Renal cortical epithelial cell (primary cell): ENCODE measurements at places on chromosomes 6 and 20. TPM values are rescaled to one million over a fixed set of nuclear protein-coding genes. Genes with fewer than 3 reads are reported as not detected.

LY6G6D gene
- not detected in 2 replicates for total RNA-seq

DNA sequence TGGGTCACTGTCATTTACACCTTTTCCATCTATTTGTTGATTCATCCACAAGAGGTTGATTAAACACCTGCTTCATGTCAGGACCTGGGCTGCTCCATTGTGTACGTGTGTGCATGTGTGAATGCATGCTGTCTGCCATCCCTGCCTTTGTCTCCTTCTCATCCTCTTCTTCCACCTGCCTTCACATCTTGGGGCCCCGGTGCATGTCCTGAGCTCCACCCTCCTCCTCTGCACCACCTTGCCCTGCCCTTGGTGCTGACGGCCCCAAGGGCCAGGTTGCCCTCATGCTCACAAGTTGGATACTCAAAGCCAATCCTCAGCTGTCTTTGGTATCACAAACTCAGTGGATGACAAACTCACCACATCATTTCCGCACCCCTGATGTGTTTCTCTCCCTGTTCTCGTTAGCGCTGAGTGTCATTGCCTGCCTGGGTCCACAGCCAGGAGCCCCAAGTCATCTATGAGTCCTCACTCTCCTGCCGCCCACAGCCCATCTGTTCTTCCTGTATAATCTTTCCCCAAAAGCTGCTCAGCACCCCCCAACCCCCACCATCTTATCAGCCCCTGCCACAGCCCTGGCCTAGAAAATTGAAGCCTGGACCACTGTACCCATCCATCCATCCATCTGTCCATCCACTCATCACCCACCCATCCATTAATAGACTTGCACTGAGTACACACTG is 85.0 kb downstream of the SRC start:
- DNase-seq = no peak

DNA sequence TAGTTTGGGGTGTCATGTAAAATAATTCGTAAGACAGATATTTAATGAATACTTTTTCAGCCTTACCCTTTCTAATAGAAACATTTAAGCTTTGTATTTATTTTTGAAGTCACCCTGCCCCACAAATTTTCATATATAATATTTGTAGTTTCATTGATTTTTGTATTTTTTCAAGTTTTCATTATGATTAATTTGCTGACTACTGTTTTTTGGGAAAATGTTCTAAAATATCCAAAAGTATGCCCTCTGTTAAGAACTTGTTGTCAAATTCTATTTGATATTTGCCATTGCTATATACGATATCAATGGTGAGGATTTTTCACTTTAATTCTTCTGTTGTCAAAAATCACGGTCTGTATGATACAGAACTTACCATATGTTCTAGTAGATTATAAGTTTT is 793.9 kb upstream of the CITED2 start:
- DNase-seq = no peak

DNA sequence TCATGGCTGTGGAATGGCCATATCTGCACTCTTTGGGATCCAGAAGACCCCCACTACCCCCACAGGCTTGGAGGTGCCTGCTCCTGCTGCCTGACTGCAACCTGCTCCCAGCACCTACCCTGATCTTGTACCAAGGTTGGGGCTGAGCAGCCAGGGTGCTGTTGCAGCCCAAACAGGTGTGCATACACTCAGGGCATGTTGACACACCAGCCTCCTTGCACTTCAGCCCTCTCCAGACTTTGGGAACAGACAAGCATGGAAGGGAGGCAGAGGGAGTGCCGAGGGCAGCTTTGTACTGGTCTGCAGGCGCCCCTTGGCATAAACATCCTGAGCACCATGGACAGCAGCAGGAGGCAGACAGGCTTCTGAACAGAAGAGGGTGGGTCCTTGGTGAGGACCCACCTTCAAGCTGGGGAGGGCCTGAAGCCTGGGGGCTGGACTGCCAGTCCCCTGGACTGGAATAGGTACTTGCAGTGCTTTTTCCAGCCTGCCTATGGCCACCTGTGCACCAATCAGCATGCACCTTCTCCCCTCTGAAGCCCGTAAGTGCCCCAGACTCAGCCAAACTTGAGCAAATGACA is 1675.8 kb downstream of the HACE1 start:
- no peak for DNase-seq

DNA sequence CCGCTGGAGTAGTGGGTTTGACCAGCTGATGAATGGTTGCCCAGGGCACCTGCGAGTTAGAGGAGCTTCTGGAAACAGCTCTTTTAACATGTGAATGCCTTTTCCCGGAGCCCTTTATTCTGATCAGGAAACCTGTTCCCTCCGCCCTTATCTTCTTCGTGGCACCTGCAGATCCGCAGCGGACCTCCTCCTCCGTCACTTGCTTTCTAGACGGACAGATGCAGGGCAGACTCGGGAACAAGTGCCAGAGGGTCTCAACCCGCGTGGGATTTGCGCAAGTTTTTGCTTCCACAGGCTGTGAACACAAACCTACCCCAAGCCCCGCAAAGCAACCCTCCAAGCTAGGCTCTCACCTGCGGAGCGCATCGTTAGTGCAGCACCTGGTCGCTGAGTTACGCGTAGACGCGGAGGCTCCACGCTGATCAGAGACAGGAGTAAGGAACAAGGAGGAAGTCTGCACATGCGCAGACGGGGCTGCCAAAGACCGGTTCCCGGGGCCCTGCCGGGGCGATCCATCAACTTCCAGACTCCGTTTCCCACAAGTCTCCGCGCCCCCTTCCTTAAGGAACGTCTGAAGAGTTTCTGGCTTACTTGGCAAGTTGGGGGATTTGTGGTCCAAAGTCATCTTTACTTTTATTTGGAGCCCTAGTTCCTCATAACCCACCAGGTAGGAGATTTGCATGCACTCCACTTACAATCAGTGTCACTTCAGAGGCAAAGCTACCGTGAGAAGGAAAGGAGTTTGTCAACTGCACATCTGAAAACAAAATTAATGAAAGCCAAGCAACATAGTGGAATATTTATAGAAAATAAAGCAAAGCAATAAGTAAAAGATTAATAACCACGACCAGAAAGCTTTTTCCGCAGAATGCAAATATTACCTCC is 52.7 kb upstream of the ELMO2 start:
- DNase-seq = peak; percentile 31

DNA sequence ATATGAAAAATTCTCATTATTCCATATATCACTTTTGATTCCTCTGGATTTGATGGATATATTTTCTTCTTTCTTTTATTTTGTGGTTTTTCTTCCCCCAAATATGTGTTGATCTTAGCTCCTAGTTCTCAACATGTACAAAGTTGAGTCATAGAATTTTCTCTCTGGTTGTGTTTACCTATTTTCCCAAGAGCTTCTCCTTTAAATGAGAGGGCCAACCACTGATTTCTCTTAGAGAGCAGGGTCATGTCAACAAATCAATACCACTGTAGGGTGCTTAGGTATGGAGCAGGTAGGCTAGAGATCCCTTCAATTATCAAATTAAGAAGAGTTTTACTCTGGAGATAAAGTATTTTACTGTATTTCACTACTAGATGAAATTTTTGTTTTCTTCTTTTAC is 145.7 kb downstream of the BMP5 start:
- DNase-seq = peak; percentile 50

GRCh38 chr6:166167801-166168615 is at the start of gene TBXT:
TBXT (minus strand) TSS chr6:166167851; CDS start chr6:166167591, 260 bp downstream.
- DNase-seq = no peak

ADGRF4 gene
- 0.10 and 5.2 TPM in 2 replicates for total RNA-seq

DNA sequence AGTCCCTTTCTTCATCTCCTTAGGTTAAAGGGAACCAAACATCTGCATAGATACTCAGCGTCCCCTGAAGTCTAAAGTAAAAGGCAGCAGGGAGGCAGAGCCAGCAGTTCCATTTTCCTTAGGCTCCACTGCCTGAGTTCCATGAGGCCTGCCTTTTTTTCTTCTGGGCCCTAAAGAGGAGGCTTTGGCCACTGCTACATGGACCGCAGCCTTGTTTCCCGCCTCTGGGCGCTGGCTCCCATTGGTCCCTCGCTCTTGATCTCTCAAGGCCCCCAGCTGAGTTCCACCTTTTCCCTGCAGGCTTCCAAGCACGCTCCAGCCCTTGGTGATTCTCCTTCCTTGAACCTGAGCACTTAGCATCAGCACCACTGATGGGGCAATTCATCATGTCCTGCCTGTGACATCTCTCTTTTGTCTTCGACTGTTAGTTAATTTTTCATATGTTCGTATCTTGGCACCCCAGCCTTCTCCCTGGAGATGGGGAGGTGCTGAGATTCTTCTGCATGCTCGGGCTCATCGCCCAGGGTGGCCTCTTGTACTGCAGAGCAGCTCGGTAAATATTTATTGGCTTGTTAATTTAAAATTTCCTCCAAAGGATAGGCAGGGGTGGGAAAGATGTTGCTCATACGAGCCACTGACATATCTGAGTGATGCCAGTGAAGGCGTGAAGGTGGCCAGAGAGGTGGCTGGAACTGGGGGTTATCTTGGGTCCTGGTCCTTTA is 3.4 kb downstream of the MLN start:
- DNase-seq = no peak

GRCh38 chr6:169370054-169370453 is 116.4 kb upstream of the THBS2 start:
- DNase-seq = no peak

NUP43 gene
- total RNA-seq = 18.9 and 29.3 TPM in 2 replicates

DNA sequence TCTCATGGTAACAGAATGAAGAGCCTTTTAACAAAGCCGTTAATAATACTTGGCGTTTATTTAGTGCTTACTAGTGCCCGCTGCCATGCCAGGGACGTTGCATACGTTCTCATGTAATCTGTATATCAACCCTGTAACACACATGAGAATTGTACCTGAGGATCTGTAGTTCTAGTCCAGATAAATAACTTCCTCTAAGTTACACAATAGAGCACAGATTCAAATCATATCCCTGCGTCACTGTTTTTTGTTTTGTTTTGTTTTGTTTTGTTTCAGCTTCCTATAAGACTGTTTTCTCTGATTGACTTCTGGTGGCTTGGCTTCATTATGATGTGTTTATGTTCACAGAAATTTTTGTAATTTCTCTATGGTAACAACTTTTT is 553 bp downstream of the ZSCAN16 start:
- DNase-seq = no peak

SLC17A3 gene
- 5.6 and 30.0 TPM in 2 replicates for total RNA-seq

TSBP1 gene
- total RNA-seq = not detected in 2 replicates

- DNase-seq = peak; percentile 3
These were observed 98.3 kb downstream of the RAMACL start for GRCh38 chr6:166488076-166488685.

GRCh38 chr6:42210551-42210950 is 7.1 kb downstream of the MRPS10 start:
- DNase-seq = no peak

- peak; percentile 69 for DNase-seq
These were observed 54.0 kb downstream of the TMEM242 start for GRCh38 chr6:157269261-157269794.

GRCh38 chr6:169140986-169141495 is 112.6 kb downstream of the THBS2 start:
- DNase-seq = no peak

DNA sequence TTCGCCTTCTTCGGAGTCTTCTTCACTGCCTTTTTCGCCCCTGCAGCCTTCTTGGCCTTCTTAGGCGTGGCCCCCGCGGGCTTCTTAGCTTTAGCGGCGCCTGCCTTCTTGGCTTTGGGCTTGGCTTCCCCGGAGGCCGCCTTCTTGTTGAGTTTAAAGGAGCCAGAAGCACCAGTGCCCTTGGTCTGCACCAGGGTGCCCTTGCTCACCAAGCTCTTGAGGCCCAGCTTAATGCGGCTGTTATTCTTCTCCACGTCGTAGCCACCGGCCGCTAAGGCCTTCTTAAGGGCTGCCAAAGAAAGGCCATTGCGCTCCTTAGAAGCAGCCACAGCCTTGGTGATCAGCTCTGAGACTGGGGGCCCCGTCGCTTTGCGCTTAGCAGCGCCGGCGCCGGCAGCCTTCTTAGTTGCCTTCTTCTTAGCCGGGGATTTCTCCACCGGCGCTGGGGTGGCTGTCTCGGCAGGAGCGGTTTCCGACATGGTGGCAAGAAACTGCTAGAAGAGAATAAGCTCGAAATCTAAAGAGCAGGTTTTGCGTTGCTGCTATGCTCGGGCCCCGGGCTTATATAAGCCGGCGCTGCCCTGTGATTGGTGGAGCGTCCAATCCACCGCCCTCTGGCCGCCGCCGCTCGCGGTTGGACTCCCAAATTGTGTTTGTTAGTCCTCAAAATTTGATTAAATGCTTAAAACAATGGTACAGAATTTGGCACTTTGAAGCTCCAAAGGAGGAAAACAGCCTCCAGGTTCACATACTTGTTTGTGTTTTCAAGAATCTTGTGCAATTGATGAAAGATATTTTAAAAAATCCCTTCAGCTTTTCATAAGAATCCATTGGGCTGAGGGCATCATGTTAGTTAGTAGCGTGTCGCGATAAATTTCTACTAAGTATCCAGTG is 44.9 kb downstream of the OR2B2 start:
- peak; percentile 48 for DNase-seq

DNA sequence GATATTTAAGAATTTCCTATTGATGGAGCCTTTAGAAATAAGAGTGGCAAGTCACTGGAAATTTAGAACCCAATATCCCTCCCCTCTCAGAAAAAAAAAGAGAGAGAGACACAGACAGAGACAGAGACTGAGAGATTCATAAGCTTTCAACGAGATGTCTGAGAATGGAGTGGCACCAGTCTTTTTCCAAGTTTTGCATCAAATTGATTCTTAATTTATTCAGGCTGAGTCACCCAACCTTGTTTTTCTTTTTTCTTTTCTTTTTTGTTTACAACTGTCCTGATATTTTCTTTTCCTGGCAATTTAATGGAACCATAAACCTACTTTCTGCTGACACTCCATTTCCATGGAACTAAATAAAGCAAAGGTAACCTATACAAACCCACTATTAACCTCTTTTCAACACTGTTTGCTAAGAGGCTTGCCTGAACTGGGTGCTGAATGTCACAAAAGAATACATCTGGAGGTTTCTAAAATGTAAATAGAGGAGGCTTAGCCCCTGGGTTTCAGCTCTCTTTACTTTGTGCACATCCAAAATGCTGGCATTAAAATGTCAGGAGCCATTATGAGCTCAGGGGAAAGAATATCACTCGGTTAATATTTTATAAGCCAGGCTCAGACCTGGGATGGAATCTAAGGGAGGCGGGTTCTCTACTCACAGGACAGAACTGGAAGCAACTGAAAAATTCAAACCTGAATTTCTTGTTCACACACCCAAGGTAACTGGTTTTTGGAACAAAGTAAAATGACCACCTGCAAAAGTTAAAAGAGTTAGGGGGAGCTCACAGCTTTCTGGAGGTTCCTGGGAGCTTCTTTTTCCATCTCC is 100.8 kb downstream of the BFSP1 start:
- DNase-seq = no peak

DNA sequence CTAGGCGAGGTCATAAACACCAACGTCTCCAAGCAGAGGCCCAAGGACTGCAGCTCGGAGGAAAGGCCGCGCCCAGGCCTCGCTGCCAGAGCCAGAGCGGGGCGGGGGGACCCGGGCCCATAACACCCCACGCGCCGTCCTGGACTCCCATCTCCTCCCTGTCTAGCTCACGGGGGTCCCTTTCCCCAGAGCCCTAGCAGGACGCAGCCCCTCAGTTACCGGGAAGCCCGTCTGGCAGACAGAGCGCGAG is 44.9 kb downstream of the MDFI start:
- no peak for DNase-seq

- no peak for DNase-seq
These were observed 380.3 kb upstream of the JARID2 start for GRCh38 chr6:14865531-14866100.
